ENCODE measurements at places on chromosomes 11 and 22. TPM values are rescaled to one million over a fixed set of nuclear protein-coding genes. Genes with fewer than 3 reads are reported as not detected.
A peak's percentile ranks its signal among the peaks of the same experiment; 100 is the strongest.

The PATE4 gene
- total RNA-seq, result not detected

The OR52R1 gene
- total RNA-seq, result not detected

The SEPTIN5 gene
- 9.2 TPM for total RNA-seq

The PRSS23 gene
- 28.0 TPM for total RNA-seq

The DEUP1 gene
- total RNA-seq, result not detected

GRCh38 chr22:49712195-49712791 is 115.4 kb downstream of the BRD1 start:
- DNase-seq, result peak; percentile 56

- DNase-seq, result no peak
Measured at GRCh38 chr11:108961095-108961494, 296.2 kb downstream of the DDX10 start.

- DNase-seq, result no peak
Measured at GRCh38 chr11:69746752-69747742, 28.1 kb downstream of the FGF4 start.

- no peak for DNase-seq
Measured at GRCh38 chr11:20125927-20126326, 34.3 kb downstream of the DBX1 start.

- DNase-seq, result no peak
Measured at GRCh38 chr11:119571311-119571710, 148.3 kb upstream of the THY1 start.

GRCh38 chr22:38240734-38241252 is 32.0 kb downstream of the TMEM184B start:
- DNase-seq, result no peak
